ENCODE measurements at places on chromosomes 1 and 21. TPM values are rescaled to one million over a fixed set of nuclear protein-coding genes. Genes with fewer than 3 reads are reported as not detected.

DNA sequence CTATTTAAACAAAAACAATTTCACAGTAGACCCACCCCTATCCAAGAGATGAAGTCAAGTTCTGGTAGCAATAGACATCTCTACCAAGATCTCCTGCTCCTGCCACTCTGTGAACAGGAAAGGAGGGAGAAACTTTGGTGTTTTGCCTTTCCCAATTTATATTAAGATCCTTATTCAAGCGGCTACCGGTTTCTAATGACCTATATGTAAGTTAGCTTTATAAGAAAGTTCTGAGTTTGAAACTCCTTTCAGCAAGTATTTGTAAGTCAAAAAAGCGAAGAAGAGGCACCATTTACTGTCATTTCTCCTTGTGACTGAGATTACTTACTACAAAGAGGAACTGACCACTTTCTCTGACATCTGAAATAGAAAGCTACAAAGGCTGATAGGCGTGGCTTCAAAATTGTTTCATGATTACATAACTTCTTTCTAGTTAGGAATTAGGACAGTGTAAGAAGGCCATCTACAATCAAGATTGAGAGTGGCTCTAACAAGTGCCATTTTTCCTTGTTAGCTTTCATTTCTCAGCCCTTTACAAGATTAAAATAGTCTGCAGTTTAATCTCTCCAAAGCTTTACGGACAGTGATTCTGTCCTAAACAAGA, at the start of gene MNDA:
MNDA (plus strand) TSS at position 448 of the 604 bp plus-strand sequence. CDS start 10,803 bp downstream, outside the sequence.
- no peaks in the 10 kb centered on the region for H3K27me3 ChIP-seq
- peaks cover 19% of the 10 kb centered on the region for H3K36me3 ChIP-seq
- peak within 1 kb of the TSS; percentile 64 for H3K27ac ChIP-seq
- no peak within 1 kb of the TSS for H3K4me3 ChIP-seq
- H3K4me1 ChIP-seq: peaks cover 20% of the 10 kb centered on the region

The AGMAT gene
- 32.5 TPM for total RNA-seq

GRCh38 chr1:70057500-70057899, 147.9 kb downstream of the LRRC40 start:
- H3K4me1 ChIP-seq: no peaks in the 10 kb centered on the region
- H3K27ac ChIP-seq: no peak overlapping the region
- no peak overlapping the region for H3K4me3 ChIP-seq
- H3K27me3 ChIP-seq: no peaks in the 10 kb centered on the region
- H3K36me3 ChIP-seq: no peaks in the 10 kb centered on the region

- peaks cover 19% of the 10 kb centered on the region for H3K4me1 ChIP-seq
- H3K36me3 ChIP-seq: no peaks in the 10 kb centered on the region
- no peaks in the 10 kb centered on the region for H3K27me3 ChIP-seq
- H3K27ac ChIP-seq: no peak overlapping the region
Observed at GRCh38 chr21:41868062-41868710, 11.0 kb downstream of the PRDM15 start.

DNA sequence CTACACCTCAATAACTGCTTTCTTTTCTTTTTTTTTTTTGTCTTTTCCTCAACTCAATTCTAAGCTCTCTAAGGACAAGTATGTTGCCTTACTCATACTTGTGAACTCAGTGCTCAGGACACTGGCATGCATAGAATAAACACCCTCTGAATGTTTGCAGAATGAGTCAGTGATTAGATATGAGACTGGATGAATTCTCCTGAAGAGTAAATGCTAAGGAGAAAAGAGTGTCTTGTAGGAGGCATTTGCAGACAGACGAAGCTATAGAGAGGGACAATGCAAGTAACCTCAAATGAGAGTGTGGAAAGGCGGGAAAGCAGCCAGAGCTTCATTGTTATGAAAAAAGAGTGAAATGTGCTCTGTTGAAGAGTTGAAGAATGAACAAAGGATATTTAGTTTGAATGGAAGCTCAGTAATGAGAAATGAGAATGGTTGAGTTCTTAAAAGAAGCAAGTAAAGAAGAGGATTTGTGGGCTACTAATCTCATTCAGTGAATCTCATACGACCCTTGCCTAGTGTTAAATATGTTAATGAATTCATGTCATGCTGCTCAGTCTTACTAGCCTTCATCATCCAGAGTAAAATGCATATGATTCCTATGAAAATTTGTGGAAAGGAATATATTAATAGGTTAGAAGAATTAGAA, 166.1 kb upstream of the DPYD start:
- no peak overlapping the region for H3K27ac ChIP-seq
- no peaks in the 10 kb centered on the region for H3K27me3 ChIP-seq
- H3K36me3 ChIP-seq: no peaks in the 10 kb centered on the region
- DNase-seq: no peak

The KCNH1 gene
- total RNA-seq: not detected

The KCNE2 gene
- not detected for total RNA-seq

DNA sequence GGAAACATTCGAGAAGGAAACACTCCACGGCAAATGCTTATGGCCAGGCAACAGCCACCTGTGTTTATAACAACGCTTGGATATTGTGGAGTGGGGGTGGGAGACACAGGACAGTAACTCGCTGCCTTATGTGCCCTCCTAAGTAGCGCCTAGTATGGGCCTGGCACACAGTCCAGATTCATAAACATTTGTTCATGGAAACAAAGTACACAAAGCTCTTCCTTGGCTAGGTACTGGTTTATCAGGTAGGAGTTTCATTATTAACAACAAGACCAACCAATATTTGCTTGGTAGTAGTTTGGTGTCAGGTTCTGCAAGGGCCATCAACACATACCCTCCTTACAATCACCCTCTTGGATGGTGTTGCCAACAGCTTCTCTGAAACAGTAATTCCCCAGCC, 23.4 kb downstream of the TMCO4 start:
- H3K36me3 ChIP-seq: peaks cover 17% of the 10 kb centered on the region
- no peak overlapping the region for H3K27ac ChIP-seq
- H3K4me1 ChIP-seq: no peaks in the 10 kb centered on the region

- H3K27ac ChIP-seq: no peak overlapping the region
- no peaks in the 10 kb centered on the region for H3K4me1 ChIP-seq
- H3K36me3 ChIP-seq: no peaks in the 10 kb centered on the region
Observed at GRCh38 chr1:50774759-50775351, 185.2 kb downstream of the FAF1 start.

The OXCT2 gene
- total RNA-seq: 5.6 TPM

The ARHGAP30 gene
- 170 TPM for total RNA-seq

DNA sequence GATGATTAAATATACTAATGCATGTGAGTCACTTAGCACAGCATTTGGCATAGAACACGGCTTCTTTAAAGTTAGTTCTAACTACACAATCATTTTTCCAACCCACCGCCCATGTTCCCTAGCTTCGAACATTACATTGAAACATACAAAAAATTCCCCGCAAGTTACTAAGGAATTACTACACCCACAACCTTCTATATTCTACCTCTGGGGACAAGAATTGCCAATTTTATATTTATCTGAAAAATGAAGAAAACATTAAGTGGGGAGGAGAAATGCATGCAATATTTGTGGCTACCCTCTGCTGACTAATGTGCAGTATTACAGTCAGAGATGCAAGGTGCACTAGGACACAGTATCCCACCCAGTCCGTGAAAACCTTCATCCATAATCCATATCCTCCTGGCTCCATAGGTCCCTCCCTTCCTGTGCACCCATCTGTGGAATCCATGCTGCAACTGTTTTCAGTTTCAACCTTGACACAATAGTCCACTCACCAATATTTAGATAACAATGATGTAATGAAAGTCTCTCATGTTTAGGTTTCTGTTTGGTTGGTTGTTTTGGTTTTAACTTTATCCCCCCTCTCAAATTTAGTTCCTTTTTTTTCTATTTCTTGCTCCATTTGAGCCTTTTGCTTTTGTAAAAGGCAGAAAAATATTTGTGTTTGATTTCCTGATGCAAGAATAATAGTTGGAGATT, 31.6 kb downstream of the RGS5 start:
- H3K36me3 ChIP-seq: no peaks in the 10 kb centered on the region
- no peak overlapping the region for H3K27ac ChIP-seq
- H3K4me1 ChIP-seq: no peaks in the 10 kb centered on the region
- no peak for DNase-seq
- H3K4me3 ChIP-seq: no peak overlapping the region
- H3K27me3 ChIP-seq: peaks cover 5% of the 10 kb centered on the region

DNA sequence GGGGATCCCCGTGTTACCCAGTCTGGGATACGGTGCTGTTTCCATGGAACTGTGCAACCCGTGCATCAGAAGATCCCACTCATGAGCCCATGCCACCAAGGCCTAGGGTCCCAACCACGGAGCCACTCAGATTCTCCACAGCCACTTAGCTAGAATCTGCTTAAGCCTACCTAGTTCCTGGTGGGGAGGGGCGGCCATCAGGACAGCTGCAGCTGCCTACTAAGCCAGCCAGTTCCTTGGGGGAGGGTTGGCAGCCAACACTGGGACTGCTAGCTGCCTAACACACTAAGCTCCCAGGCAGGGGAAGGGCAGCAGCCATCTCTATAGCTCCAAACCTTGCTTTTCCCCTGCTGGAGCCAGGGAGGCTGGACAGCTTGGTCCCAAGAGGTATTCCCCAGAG, 549.2 kb upstream of the BRINP3 start:
- H3K4me1 ChIP-seq: no peaks in the 10 kb centered on the region
- H3K27me3 ChIP-seq: no peaks in the 10 kb centered on the region
- H3K4me3 ChIP-seq: no peak overlapping the region

The IGSF3 gene
- 4.6 TPM for total RNA-seq

The FAM3B gene
- not detected for total RNA-seq

GRCh38 chr1:228050571-228051231, 31.8 kb upstream of the ARF1 start:
- H3K27ac ChIP-seq: no peak overlapping the region
- H3K4me1 ChIP-seq: no peaks in the 10 kb centered on the region
- peaks cover 11% of the 10 kb centered on the region for H3K27me3 ChIP-seq
- no peak for DNase-seq

The OLIG2 gene
- not detected for total RNA-seq

GRCh38 chr1:203627851-203628200, 1.2 kb downstream of the ATP2B4 start:
- peak overlapping the region; percentile 96 for H3K4me3 ChIP-seq
- H3K4me1 ChIP-seq: peaks cover 62% of the 10 kb centered on the region
- peaks cover 38% of the 10 kb centered on the region for H3K36me3 ChIP-seq
- H3K27ac ChIP-seq: peak overlapping the region; percentile 91
- DNase-seq: peak; percentile 21

DNA sequence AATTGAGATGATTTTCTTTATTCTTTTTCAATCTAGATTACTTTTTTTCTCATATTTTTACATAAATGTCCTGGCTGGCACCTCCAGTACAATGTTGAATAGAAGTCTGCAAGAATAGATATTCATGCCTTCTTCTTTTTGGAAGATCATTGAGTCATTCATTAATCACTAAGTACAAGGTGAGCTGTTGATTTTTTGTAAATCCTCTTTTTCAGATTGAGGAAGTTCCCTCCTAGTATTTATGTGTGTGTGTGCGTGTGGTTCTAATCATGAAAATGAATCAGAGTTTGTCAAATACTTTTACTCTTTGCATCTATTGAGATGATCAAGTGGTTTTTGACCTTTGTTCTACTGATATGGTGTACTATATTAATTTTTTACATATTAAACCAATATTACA, 859.3 kb downstream of the KCNT2 start:
- H3K4me3 ChIP-seq: no peak overlapping the region
- H3K4me1 ChIP-seq: no peaks in the 10 kb centered on the region
- H3K36me3 ChIP-seq: no peaks in the 10 kb centered on the region
- no peak for DNase-seq

GRCh38 chr1:111904478-111905218, 84.8 kb downstream of the KCND3 start:
- no peak for DNase-seq
- H3K27me3 ChIP-seq: peaks cover 6% of the 10 kb centered on the region
- H3K4me1 ChIP-seq: peaks cover 9% of the 10 kb centered on the region
- H3K27ac ChIP-seq: peak overlapping the region; percentile 11

- H3K27me3 ChIP-seq: peaks cover 8% of the 10 kb centered on the region
- H3K4me1 ChIP-seq: peaks cover 2% of the 10 kb centered on the region
- H3K4me3 ChIP-seq: no peak overlapping the region
- no peaks in the 10 kb centered on the region for H3K36me3 ChIP-seq
Observed at GRCh38 chr21:42306366-42307035, 8.7 kb downstream of the TFF3 start.

- H3K4me3 ChIP-seq: peak within 1 kb of the TSS; percentile 93
- H3K36me3 ChIP-seq: peaks cover 36% of the 10 kb centered on the region
- peak within 1 kb of the TSS; percentile 77 for H3K27ac ChIP-seq
Observed at GRCh38 chr1:6466023-6466422, at the start of gene TNFRSF25. Gene TNFRSF25, minus strand, starts transcription at chr1:6466173. Its CDS starts 66 bp downstream, at chr1:6466107.

The RIPPLY3 gene
- not detected for total RNA-seq

The CD1B gene
- total RNA-seq: not detected

DNA sequence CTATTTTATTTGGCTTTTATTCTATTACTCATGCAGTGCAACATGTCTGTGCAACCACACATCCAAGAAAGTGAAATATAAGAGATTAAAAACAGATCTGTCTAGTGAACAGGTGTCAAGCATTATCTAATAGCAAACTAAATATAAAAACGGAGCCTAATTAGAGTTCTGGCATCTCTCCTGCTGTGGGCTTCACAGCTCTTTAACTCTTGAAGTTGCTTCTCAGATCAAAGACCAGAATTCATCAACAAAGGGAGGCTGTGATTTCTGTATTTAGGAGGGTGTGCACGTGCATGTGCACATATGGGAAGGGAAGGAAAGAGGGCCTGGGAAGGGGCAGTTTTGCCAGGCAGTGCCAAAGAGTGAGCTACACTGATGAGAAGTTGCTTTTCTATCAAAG, 81.0 kb downstream of the MIS18A start:
- H3K27me3 ChIP-seq: peaks cover under 1% of the 10 kb centered on the region
- H3K4me3 ChIP-seq: no peak overlapping the region
- H3K36me3 ChIP-seq: no peaks in the 10 kb centered on the region
- H3K4me1 ChIP-seq: no peaks in the 10 kb centered on the region

The NBPF15 gene
- total RNA-seq: 34.6 TPM

The ADAM30 gene
- not detected for total RNA-seq

The FBXO44 gene
- total RNA-seq: 19.8 TPM

GRCh38 chr1:93673163-93673829, 8.3 kb downstream of the BCAR3 start:
- no peaks in the 10 kb centered on the region for H3K27me3 ChIP-seq
- H3K27ac ChIP-seq: no peak overlapping the region
- DNase-seq: no peak
- no peak overlapping the region for H3K4me3 ChIP-seq

The RHD gene
- not detected for total RNA-seq

GRCh38 chr1:246308533-246309075, 198.5 kb downstream of the SMYD3 start:
- no peak for DNase-seq
- H3K4me3 ChIP-seq: no peak overlapping the region
- no peaks in the 10 kb centered on the region for H3K4me1 ChIP-seq

- H3K36me3 ChIP-seq: no peaks in the 10 kb centered on the region
- H3K27ac ChIP-seq: no peak overlapping the region
- peaks cover 16% of the 10 kb centered on the region for H3K27me3 ChIP-seq
- no peak for DNase-seq
- peaks cover 1% of the 10 kb centered on the region for H3K4me1 ChIP-seq
- H3K4me3 ChIP-seq: no peak overlapping the region
Observed at GRCh38 chr1:110321846-110322245, 17.3 kb upstream of the RBM15 start.

DNA sequence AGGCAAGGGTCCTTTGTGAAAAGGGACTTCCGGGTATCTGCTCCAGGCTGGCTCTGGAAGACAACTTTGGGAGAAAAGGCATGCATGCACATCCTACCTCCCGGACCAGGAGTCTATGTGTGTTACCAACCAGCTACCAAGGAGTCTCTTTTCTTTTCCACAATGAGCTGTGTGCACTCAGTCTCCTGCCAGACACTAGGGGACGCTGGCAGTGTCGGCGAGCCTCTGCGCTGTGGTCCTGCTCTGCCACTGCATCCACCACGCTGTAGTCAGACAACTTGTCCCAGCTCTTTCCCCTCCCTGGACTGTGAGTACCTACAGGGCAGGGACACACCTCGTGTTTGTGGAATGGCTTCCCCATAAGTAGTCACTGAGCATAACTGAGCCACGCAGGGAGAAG, 5.1 kb upstream of the SSR2 start:
- peaks cover 7% of the 10 kb centered on the region for H3K27me3 ChIP-seq
- peaks cover 8% of the 10 kb centered on the region for H3K4me1 ChIP-seq
- peak; percentile 28 for DNase-seq
